ENCODE measurements at places on chromosomes 13 and 19. TPM values are rescaled to one million over a fixed set of nuclear protein-coding genes. Genes with fewer than 3 reads are reported as not detected.

Gene CYP4F3
- 29.7 TPM for total RNA-seq

Gene ZNF180
- total RNA-seq = 6.4 TPM

- H3K4me1 ChIP-seq = no peaks in the 10 kb centered on the region
- H3K27me3 ChIP-seq = no peaks in the 10 kb centered on the region
- no peak overlapping the region for H3K27ac ChIP-seq
- H3K4me3 ChIP-seq = no peak overlapping the region
- no peak for DNase-seq
Observed at GRCh38 chr13:78022164-78022877, 103.7 kb upstream of the EDNRB start.

DNA sequence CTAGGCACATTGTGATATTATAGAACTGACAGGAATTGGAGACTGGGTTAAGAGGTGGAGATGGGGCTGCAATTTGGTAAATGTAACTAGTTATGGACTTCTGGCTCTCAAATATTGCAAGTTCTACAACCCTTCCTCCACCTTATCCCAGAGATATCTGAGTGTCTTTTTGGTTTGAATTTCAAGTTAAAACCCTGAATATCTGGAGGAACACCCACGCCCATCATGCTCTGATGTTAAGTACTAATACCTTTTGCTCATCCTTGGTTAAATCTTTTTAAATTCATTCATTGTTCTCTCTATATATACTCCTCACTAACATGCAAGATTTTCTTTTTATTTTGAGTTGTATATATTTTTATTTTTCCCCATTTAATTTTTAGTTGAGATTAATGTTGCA, 28.9 kb downstream of the ITGBL1 start:
- no peaks in the 10 kb centered on the region for H3K4me1 ChIP-seq
- no peak for DNase-seq
- H3K4me3 ChIP-seq = no peak overlapping the region
- no peaks in the 10 kb centered on the region for H3K27me3 ChIP-seq

- peak overlapping the region; percentile 51 for H3K27ac ChIP-seq
- peaks cover 16% of the 10 kb centered on the region for H3K36me3 ChIP-seq
- no peak for DNase-seq
- no peaks in the 10 kb centered on the region for H3K27me3 ChIP-seq
Observed at GRCh38 chr19:6220385-6221191, 59.2 kb downstream of the MLLT1 start.

DNA sequence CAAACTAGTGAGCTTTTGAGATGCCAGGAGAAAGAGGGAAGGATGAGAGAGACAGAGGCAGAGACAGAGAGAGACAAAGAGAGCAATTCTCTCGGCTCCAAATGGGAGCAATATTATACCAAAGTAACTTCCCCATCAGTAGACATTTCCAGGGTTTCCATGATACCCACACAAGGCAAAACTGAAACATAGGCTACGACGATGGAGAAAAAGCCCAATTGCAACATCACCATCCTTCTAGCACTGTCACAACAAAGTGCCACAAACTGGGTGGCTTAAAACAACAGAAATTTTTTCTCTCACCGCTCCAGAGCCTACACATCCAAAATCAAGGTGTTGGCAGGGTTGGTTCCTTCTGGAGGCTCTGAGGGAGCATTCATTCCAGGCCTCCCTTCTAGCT, 81.4 kb downstream of the KCTD12 start:
- no peaks in the 10 kb centered on the region for H3K36me3 ChIP-seq
- no peaks in the 10 kb centered on the region for H3K4me1 ChIP-seq
- no peaks in the 10 kb centered on the region for H3K27me3 ChIP-seq
- no peak overlapping the region for H3K27ac ChIP-seq
- no peak for DNase-seq

DNA sequence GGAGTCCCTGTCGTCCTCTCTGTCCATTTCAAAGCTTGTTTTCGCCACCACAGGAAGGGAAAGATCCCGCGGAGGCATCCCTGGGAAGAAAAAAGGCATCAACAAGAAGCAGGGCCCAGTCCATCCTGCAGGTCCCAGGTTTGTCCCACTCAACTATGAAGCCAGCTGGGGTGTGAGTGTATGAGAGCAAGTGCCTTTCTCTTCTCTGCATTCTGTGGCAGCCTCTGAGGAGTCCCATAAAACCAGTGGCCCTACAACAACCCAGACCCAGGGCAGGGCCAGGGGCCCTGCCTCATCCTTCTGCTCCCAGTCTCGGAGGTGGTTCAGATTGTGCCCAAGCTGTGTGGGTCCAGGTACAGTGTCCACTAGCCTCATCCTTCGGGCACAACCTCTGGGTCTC, 18.9 kb downstream of the PEG3 start:
- no peak for DNase-seq
- H3K4me1 ChIP-seq = no peaks in the 10 kb centered on the region
- peaks cover 14% of the 10 kb centered on the region for H3K36me3 ChIP-seq
- no peak overlapping the region for H3K4me3 ChIP-seq

DNA sequence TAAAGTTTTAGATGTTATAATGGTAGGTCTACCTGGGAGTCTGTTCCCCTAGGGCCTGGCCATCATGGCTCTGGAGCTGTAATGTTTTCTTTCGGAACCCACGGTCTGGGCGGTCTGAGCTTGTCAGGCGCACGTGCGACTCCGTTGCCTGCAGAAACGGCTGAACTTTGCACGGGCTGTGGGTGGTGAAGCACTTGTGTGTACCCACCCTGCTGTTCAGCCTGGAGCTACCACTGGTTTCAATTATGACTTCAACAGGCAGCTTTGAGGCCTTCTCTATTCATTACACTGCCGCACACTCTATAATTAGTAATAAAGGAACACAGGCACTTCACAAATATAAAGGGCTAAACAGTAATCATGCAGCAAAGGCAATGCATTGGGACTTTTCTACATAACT, 6.0 kb downstream of the PCDH8 start:
- H3K4me3 ChIP-seq = no peak overlapping the region
- H3K27me3 ChIP-seq = peaks cover 4% of the 10 kb centered on the region
- no peak overlapping the region for H3K27ac ChIP-seq
- DNase-seq = no peak

Measured in vagina (tissue), 2 donors.